ENCODE measurements at places on chromosomes 5 and 9. TPM values are rescaled to one million over a fixed set of nuclear protein-coding genes. Genes with fewer than 3 reads are reported as not detected.

DNA sequence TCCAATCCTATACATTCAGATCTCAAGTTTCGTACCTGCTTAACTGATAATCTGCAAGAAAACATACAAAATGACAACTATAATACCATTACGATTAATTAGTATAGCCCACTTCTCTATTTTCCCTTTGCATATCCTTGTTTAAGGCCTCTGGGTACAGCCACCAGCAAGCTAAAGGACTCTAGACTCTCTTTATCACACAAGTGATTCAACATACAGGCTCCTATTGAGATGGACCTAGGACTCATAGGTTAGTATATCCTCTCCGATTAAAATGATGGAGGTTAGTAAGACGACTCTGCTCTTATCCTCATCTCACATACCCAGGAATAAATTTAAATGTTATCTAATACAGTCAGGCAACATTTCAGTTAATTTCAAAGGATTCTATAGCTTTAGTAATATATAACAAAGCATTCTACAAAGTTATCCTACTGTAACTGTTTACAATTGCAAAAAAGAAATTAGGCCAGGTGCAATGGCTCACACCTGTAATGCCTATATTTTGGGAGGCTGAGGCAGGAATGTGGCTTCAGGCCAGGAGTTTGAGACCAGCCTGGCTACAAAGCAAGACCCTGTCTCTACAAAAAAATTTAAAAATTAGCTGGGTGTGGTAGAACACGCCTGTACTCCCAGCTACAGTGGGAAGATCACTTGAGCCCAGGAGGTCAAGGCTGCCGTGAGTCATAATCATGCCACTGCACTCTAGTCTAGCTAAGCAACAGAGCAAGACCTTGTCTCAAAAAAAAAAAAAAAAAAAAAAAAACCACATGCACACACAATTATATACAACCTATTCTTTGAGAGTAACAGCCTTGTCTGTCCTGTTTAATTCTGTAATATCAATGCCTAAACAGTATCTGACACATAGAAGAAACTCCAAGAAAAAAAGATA lies 15.4 kb downstream of the HAUS6 start:
- no peak for DNase-seq

PCDHGA4 gene
- 2.6 TPM for polyA plus RNA-seq

DNA sequence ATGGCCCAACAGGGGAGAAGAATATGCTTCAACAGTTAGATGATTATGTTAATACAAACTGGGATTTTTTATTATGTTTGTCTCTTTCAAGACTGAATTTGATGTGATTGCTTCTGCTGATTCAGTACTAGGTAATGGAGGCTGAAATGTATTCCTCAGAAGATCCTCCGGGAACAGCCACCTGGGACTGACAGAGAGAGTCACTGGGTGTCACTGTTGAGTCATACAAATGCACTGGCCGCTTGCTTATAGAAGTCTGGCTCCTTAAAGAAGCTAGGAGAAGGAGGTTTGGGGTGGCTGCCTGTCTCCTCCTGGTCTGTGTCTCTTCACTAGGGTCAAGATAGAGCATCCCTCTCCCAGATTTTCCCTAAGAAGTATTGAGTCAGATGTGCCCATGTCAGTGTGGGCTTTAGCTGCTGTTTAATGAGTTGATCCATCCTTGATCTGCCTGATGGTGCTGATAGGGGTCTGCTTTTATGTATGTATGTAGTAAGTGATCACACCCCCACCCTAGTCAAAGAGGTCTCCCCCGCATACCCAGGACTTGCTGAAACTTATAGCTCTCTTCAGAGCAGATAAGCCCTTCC lies 773.4 kb downstream of the BRINP1 start:
- DNase-seq = peak; percentile 1

RNF180 gene
- polyA plus RNA-seq = 11.6 TPM

SLC6A19 gene
- polyA plus RNA-seq = not detected

IFNB1 gene
- polyA plus RNA-seq = not detected

TTC23L gene
- 5.0 TPM for polyA plus RNA-seq

DNA sequence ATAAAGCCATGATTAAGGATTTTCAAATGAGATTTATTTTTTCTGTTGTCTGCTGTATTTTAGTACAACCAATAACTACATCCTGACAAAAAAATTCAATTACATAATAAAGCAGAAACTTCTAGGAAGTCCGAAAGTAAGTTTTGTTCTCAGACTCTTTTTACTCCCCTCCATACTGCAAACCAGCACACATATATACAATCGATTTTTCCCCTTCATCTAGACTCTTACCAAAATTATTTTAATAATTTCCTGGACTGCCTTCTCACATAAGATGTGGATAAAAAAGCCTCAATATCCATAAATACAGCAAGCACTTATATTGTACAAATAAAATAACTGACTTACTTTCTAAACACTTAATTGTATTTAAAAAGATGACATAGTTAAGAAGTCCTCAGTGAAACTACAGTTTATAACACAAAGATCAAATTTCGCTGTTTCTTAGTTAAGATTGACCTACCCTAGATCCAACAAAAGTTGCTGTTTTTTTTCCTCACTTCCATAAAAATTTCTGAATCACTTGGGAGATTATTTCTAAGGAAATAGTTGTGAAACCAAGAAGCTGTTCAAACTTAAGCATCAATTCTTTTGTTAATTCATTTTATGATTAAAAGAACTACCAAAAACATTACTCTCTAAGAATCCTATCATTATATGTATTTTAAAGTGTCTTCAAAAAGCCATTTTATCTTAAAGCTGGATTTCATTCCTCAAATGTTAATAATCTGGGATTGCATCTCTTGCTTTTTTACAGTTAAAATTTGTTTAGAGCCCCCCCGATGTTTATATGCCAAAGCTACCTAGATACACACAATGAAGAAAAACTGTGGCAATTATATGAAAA lies 74.7 kb upstream of the IFNE start:
- no peak for DNase-seq

STK32A gene
- 2.2 TPM for polyA plus RNA-seq

MARVELD2 gene
- polyA plus RNA-seq = 19.0 TPM

PRSS3 gene
- polyA plus RNA-seq = 0.83 TPM

DNA sequence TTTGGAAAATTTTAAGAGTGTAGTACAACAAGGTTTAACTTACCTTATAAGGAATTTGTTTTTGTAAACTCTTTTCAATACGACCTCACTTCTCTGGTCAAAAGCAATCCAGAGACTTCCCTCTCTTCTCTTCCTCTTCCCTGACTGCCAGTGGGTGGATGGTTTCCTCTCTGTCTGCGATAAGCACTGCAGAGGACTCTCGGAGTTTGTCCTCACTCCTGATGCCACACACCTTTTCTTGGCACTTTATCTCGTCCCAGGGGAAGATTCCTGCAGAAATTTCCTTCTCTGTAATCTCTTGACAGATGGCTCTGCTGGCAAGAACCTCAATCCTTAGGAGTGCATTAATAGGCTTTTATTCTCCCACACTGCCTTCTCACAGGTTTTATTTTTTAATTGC lies 641.6 kb downstream of the NR2F1-AS1 start:
- DNase-seq = no peak

BRINP1 gene
- polyA plus RNA-seq = 0.14 TPM

AK1 gene
- 40.3 TPM for polyA plus RNA-seq

- DNase-seq = no peak
Measured at GRCh38 chr5:64884541-64884940, 115.8 kb downstream of the CWC27 start.

- DNase-seq = no peak
Measured at GRCh38 chr5:112549127-112549526, 130.1 kb upstream of the EPB41L4A start.

- no peak for DNase-seq
Measured at GRCh38 chr5:34998058-34998789, 49.5 kb downstream of the AGXT2 start.

DNA sequence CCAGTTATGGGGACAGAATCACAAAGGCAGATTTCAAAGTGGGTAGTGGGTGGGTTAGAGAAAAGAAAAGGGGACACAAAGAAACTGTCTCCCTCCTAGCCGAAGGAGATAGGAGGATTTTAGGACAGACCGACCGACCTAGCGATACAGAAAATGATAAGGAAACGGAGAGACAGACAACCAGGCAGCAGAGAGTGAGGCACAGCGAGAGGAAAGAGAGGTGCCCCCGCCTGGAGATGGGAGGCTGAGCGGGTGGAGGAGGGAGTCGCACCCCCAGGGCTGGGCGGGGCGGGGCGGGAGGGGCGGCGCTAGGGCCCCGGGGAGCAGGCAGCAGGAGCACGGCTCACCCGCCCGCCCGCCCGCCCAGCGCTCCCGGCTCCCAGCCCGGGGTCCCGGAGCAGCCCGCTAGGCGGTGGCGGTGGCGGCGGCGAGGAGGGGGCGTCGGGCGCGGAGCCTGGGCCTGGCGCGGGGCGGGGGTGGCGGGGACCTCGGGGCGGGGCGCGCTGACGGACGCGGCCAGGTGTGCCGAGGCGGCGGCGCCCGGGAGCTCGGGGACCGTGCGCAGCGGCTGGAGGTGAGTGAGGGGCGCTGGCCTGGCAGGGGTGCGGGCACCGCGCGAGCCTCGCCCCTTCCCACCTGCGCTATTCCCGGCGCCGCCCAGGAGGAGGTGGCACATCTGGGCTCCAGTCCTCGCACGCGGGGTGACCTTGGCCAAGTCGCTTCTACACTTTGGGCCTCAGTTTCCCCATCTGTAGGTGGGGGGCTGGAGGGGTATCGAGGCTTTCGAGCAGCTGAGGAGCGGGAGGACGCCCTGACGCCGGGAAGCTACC lies 15.9 kb upstream of the SYNPO start:
- no peak for DNase-seq

Data from right lung (tissue), 10 donors.